ENCODE measurements at places on chromosomes 6 and 20. TPM values are rescaled to one million over a fixed set of nuclear protein-coding genes. Genes with fewer than 3 reads are reported as not detected.

DNA sequence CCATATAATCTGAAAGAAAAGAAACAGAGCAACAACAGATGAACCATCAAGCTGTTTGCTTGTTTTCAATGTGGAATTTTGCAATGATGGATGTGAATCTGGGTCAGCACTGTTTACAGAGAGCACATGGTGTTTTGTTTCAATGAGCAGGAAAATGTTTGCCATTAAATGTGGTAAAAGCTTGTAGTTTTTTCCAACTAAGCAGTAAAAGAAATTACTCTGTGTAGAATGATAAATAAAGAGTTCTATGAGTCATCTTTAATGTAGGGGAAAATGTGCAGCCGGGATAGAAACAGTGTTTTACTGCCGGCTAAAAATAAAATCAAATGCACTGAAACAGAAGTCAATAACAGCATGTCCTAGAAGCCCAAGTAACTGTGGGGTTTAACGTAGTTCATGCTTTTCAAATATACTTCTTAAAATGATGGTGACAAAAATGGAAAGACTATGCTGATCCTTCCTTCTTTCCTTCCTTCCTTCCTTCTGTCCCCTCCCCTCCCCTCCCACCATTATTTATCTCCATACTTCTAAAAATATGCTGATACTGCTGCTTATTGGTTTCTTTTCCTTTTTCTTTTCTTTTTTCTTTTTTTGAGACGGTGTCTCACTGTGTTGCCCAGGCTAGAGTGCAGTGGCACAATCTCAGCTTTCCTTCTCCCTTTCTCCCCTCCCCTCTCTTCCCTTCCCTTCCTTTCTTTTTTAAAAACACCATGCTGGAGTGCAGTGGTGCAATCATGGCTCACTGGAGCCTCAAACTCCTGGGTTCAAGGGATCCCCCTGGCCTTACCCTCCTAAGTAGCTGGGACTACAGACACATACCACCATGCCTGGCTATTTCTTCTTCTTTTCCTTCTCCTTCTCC is 6.3 kb upstream of the NAA20 start:
- DNase-seq = no peak

DNA sequence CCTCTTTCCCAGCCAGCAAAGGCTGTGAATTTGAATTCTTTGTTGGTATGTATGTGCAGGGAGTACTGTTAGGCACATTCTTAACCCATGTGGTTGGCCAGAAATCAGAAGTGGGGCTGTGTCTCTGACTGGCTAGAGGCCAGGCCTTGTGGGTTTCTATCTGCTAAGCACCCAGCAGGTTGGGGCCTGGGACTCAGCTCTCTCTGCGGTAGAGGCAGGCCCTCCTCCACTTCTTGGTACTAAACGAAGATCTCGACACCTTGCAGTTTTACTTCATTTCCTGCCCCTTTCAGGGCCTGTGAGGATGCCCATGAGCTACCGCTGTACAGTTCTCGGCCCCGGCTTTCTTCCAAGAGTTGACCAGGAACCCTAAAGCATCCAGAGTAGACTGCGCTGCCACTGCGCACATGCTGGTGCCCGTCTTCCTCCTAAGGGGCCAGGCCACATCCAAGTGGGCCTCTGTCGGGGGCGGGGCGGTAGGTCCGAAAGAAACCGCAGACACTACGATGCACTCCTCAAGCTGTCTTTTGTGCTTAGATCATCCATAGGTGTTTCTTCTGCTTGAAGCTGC is 51.1 kb downstream of the TCP11 start:
- DNase-seq = no peak

GRCh38 chr6:19342616-19343015 is 494.6 kb upstream of the ID4 start:
- no peak for DNase-seq

- DNase-seq = no peak
These were observed 51.5 kb upstream of the MTHFD1L start for GRCh38 chr6:150813993-150814359.

- no peak for DNase-seq
These were observed 57.1 kb upstream of the CEP162 start for GRCh38 chr6:84284428-84285049.

- DNase-seq = peak; percentile 47
These were observed 10.3 kb upstream of the ID1 start for GRCh38 chr20:31594558-31595379.

DNA sequence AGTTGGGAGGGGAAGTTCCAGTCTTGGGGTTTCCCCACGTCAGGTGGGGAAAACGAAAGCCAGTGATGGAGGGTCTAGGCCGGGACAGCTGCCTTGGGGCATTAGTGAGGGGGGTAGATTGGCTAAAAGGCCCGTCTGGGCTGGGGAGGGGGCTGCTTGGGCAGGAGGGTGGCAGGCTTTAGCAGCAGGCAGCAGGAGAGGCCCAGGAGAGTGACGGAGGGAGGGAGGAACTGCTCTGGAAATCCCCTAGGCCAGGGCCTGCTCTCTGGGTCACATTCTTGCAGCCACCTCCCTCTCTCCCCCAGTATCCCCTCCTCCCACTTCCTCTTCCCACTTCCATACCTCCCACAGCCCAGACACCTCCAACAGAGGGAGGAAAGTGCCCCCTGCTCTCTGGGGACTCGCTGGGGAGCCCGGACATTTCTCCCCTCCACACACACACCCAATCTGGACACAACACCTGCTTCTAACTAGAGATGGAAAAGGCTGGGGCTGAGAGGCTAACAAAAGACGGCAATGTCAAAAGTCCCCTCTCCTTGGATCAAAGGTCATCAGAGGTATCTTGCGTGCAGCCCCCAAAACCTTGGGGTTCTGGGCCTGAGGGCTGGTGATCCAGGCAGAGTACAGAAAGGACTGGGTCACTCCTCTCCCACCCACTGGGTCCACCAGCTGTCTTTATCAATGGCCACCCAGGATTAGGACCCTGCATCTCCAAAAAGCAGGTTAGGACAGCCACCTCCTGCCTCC is 1.8 kb downstream of the NFKBIE start:
- DNase-seq = no peak

- DNase-seq = no peak
These were observed 722 bp upstream of the TMEM14B start for GRCh38 chr6:10746915-10747250.

DNA sequence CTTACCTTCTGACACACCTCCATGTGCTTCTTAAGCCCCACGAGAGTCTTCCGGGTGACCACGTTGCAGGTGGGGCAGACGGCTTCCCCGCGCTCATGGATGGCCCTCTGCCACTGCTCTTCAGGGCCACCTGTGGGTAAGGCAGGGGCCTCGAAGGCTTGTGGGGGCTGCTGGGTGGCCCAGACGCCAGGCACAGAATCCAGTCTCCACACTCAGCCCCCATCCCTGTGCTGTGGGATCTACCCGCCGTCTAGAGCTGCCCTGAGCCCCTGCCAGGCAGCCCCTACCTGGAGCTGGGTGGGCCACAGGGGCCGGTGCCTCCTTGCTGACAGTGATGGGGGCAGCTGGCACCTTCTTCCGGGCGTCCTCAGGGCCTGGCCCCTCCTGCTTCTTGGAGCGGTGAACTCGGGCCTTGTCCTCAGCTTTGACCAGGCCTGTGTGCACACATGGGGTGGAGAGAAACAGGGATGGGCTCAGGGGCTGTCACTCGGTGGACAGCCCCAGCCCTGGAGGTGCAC is 5.9 kb downstream of the ZNF512B start:
- no peak for DNase-seq

DNA sequence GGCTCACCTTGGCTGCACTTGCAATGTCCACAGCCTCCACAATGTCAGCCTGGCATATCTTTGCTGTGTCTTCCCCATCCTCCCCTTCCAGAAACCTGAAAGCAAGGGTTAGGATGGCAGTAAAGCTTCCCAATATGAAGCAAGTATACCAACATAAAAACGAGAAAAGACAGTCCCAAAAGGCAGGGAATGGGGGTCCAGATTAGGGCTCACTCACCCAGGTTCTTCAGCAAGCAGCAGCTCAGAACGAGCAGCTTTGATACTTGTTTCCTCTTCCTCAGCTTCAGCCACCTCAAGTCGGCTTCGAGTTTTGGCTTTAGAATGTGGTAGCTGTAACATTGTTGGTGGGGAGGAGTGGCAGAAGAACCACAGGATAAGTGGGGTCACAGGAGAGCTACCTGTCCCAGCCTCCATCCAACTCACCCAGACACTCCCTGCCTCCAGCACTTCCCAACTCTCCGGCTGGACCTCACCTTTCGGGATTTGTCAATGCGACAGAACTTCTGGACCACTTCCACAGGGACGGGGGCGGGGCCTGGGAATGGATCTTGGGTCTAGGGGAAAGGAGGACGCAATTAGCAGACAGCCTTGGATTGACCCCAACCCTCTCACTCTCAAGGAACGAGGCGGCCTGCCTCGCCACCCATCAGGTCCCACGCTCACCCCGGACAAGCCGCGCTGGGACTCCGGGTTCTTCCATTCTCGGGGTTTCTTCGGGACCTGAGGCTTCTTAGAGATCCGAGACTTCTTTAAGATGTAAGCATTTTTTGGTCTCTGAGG is 708 bp downstream of the WDR46 start:
- DNase-seq = no peak

GRCh38 chr6:63476302-63476701 is 96.0 kb upstream of the LOC128125822 start:
- DNase-seq = peak; percentile 1

DNA sequence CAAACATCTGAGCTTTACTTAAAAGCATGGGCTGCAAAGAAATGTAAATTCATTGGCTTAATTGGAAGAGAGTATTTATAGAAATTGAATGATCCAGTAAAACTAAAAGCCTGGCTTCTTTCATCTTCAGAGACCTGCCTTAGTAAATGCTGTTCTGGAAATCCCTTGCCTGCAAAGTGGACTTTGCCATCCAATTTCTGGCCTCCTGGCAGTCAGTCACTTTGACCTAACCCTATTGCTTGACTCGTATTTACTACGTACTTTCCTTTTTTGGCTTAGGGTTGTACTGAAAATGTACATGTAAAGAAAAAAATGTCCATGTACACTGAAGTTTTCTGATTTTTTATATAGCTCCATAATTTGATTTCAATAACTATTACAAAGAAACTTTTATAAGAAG is 47.1 kb downstream of the E2F3 start:
- no peak for DNase-seq

GRCh38 chr6:114346451-114346850 is 3.6 kb upstream of the HS3ST5 start:
- no peak for DNase-seq

GRCh38 chr6:11368264-11368663 is 135.8 kb upstream of the NEDD9 start:
- no peak for DNase-seq

- peak; percentile 68 for DNase-seq
These were observed 43.1 kb upstream of the NAA20 start for GRCh38 chr20:19973961-19974629.

- no peak for DNase-seq
These were observed 4.3 kb downstream of the VSX1 start for GRCh38 chr20:25077610-25078169.

DNA sequence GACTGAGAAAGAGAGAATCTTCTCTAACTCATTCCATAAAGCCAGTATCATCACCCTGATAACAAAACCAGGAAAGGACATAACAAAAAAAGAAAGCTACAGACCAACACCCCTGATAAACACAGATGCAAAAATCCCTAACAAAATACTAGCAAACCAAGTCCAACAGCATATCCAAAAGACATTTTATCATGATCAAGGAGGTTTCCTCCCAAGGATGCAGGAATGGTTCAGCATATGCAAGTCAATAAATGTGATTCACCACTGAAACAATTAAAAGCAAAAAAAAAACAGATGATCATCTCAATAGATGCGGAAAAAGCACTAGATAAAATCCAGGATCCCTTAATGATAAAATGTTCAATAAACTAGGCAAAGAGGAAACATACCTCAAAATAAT is 24.5 kb upstream of the ALDH8A1 start:
- no peak for DNase-seq

- DNase-seq = no peak
These were observed 32.9 kb downstream of the PMEPA1 start for GRCh38 chr20:57676589-57677583.

- peak; percentile 77 for DNase-seq
These were observed 33.5 kb downstream of the TPBG start for GRCh38 chr6:82396964-82397751.

- peak; percentile 68 for DNase-seq
These were observed 23.1 kb upstream of the ZMYND8 start for GRCh38 chr20:47379433-47380150.

DNA sequence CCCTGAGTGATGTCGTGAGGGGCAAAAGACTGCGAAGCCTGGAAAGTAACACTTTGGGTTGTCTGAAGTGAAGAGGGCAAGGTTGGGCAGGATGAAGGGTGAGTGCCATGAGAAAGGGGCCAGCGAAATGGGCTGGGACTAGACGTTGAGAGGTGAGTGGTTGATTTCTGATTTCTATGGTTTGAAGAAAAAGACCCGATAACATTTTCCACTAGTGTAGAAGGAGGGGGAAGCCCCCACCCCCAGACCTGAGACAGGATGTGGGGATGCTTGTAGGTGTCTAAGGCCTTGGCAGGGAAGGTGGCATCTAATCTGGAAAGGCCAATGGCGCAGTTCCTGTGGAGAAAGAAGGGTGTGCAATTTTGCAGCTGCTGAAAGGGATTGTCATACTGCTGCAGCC is 25.3 kb upstream of the KIF3B start:
- no peak for DNase-seq

DNA sequence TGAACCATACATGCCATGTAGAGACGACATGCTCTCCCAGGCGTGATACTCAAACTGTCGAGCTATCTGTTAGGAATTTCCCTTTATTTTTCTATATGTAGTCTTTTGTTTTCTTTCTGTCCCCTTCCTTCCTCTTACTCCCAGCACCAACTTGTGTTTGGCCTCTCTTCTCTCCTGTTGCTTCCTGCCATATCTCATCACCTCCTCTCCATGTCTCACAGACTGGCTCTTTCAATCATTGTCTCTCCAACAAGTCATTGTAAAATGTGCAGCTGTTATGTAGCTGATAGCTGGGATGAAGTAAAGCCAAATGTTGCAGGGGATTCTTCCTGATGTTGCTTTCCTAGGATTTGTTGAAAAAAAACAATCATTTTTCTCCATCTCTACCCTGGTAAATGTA is 234.5 kb downstream of the TMEM242 start:
- DNase-seq = no peak

Gene GPX5
- not detected for polyA plus RNA-seq

Gene ARMC12
- 0.59 TPM for polyA plus RNA-seq

Gene F13A1
- polyA plus RNA-seq = 43.5 TPM

Gene THBD
- 5.7 TPM for polyA plus RNA-seq

Gene GLO1
- polyA plus RNA-seq = 116 TPM

Gene KCNK17
- polyA plus RNA-seq = 0.46 TPM

Gene FILIP1
- 40.7 TPM for polyA plus RNA-seq

Gene SLC22A2
- polyA plus RNA-seq = not detected

Gene OVOL2
- 1.2 TPM for polyA plus RNA-seq

Data from muscle of back (tissue), 13 donors.